ENCODE measurements at places on chromosomes 2 and 18.

GRCh38 chr2:104850361-104851290 lies 3.3 kb upstream of the POU3F3 start:
- no peak for DNase-seq

DNA sequence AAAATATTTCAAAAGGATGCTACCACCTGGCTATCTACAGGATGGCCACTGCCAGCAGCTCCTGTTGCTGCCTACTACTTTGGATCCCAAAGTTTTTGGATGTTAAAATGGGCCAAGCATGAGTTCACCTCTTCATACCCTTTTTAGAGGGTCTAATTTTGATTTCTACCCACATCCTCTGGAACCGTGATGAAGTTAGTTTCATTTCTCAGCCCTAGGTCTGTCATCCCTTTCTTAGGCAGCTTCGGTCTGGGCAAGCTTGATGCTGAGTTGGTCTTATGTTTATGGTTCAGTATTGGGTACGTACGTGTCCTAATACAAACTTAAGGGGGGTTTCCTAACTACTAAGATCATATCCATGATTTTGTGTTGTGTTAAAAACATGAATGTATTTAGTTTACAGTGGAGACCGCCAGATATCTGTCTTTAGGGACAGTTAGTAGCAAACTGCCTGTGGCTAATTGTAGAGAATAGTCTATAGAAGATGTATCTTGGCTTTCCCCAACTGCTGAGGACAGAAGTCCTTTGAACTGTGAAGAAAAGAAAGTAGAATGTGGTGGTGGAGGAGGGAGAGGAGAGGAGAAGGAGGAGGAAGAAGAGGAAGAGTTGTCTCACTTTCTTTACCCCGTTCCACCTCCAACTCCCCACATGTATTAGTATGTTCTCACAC lies 184.9 kb downstream of the UBE2E3 start:
- no peak for DNase-seq

DNA sequence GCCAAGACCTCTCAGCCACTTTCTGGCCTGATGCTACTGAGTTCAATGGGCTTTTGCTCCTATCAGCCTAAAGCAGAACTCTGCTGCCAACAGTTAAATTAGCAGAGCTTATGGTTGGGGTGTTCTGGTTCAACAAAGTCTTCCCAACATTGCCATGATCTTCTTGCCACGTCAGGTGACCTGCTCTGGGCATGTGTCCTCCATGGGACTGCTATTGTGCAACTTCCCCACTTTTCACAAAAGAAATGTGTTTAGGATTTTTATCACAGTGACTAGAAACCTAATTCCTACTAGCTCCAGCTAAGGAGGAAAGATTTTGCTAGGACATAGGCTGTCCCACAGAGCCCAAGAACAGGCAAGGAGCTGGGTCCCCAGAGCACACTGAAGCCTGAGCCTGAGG lies 56.4 kb downstream of the ALK start:
- no peak for DNase-seq

GRCh38 chr18:10057894-10058791 lies 144.3 kb downstream of the VAPA start:
- DNase-seq: no peak

DNA sequence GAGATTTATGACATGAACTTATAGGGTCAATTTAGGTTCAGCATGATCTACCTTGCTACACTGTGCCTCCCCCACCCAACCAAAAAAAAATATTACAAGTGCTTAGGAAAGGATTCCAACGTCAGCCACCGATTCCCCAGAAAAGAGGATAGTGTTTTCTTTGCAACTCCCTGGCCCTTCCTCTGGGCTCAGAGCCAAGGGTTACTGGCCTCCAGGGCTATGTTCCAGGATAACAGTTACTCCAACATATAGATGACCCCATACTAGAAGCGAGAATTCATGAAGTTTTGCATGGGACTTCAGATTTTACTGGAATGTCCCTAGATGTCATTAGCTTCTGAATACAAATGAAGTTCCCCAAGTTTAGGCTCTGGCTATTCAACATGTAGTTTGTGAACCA lies 172.1 kb downstream of the UPP2 start:
- no peak for DNase-seq

GRCh38 chr18:48875942-48876511 lies 74.7 kb downstream of the SMAD7 start:
- DNase-seq: peak; percentile 67

DNA sequence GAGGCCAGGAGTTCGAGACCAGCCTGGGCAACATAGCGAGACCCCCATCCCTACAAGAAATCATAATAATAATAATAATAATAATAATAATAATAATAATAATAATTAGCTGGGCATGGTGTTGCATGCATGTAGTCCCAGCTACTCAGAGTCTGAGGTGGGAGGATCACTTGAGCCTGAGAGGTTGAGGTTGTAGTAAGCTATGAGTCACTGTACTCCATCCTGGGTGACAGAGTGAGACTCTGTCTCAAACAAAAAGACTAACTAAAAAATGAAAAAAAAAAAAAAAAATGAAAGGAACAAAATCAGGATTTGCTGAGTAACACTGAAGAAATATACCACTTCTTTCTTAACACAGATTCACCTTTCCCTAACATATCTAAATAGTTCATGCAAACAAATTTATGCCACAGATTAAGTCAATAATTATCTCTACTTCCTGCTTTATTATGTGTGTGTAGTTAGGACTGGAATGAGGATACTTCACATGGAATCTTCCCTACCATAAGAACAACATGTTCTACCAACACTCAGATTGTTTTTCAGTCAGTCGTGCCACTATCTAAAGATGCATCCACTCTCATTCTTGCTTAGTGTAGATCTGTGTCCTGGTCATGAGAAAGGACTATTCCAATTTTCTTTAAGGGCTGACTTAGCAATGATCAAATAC lies 928.7 kb downstream of the SLC4A3 start:
- no peak for DNase-seq

GRCh38 chr2:173874894-173875237 lies 90.3 kb downstream of the SP3 start:
- no peak for DNase-seq

- DNase-seq: no peak
Measured at GRCh38 chr2:45274250-45274926, 265.1 kb upstream of the SIX2 start.

GRCh38 chr2:85768713-85769112 lies 14.9 kb downstream of the ATOH8 start:
- peak; percentile 38 for DNase-seq

GRCh38 chr2:112916625-112917247 lies 5.8 kb downstream of the IL37 start:
- DNase-seq: no peak

- peak; percentile 21 for DNase-seq
Measured at GRCh38 chr2:67234440-67234839, 162.7 kb upstream of the ETAA1 start.

DNA sequence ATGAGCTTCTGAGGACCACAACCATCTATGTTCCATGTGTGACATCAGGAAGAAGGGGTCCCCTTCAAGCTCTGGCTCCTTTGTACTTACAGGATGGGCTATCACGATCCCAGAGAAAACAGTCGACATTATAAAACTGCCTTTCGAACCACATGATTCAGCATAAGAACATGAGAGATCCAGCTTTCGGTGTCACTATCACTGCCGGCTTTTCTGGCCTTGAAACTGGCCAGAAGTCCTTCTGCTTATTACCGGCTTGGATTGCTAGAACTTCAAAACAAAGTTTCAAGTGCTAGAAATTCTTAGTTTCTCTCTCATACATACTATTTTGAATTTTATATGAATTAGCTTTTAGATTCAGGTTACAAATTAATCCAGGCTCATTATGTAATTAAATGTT lies 138.9 kb downstream of the PID1 start:
- no peak for DNase-seq

GRCh38 chr18:41767960-41768359 lies 187.1 kb upstream of the PIK3C3 start:
- DNase-seq: no peak

DNA sequence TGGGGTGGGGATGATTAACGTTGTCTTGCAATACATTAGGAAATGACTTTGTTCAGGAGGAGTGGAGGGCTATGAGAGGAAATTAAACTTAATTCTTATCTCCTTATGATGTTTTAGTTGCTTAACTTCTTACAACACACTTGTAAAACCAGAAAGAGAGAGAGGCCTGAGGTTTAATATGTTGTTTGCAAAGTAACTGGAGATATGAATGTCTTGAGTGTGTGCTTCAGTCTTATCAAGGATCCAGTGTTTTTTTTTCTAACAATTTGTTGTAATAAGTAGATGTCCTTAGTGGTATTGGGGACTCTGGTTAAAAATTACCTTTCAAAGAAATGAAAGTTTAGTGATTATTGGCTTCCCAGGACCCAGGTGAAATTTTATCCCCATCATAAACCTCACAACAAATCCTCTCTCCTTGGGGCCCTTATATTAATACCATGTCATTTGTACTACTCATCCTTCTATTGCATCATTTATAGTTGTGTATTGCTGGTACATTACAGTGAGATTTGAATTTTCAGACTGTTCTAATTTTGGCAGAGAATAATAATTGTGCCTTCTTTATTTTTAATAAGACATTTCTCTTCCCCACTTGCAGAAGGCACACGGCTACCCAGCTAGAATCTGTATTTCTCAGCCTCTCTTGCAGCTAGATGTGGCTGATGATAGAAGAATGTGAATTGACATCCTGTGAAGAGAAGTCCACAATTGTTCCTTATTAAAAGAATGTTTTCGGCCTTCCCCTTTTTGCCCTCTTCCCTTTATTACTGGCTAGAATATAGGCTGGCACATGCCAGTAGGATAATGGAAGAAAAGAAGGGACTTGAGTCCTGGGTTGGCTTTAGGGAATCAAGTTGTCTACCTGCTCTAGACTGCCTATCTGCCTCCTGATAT lies 91.9 kb upstream of the CXCR4 start:
- DNase-seq: no peak

DNA sequence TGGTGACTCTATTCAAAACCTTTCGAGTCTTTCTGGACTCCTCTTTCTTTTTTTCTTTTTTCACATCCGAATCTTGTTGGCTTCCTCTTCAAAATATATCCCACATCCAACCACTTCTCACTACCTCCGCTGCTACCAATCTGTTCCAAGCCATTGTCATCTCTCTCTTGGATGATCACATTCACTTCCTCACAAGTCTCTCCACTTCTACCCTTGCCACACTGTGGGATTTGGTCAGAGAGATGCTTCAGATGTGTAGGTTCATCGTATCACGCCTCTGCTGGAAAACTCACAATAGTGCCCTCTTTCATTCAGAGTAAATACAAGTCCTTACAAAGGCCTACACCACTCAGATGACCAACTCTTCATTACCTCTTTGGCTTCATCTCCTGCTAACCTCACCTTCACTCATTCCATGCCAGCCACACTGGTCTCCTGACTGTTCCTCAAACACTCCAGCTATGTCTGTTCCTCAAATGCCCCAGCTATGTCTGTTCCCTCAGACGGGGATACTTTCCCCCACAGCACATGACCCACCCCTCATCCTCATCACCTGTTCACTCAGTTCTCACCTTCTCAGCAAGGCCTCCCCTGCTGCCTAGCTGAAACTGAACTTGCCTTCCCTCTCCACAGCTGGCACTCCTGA lies 67.2 kb upstream of the PELI1 start:
- no peak for DNase-seq

GRCh38 chr2:35946478-35946877 lies 409.1 kb upstream of the CRIM1 start:
- DNase-seq: no peak

DNA sequence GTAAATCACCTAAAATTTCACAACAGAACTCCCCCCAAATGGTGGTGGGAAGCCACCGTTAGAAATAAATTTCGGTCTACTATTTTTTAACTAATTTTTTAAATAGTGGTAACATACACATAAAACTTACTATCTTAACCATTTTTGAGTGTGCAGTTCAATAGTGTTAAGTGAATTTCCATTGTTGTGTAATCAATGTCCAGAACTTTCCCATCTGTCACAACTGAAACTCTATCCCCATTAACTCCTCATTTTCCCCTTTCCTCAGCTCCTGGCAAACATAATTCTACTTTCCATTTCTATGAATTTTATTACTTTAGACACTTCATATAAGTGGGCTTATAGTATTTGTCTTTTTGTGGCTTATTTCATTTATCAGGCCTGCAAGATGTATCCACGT lies 34.1 kb upstream of the HNMT start:
- no peak for DNase-seq

DNA sequence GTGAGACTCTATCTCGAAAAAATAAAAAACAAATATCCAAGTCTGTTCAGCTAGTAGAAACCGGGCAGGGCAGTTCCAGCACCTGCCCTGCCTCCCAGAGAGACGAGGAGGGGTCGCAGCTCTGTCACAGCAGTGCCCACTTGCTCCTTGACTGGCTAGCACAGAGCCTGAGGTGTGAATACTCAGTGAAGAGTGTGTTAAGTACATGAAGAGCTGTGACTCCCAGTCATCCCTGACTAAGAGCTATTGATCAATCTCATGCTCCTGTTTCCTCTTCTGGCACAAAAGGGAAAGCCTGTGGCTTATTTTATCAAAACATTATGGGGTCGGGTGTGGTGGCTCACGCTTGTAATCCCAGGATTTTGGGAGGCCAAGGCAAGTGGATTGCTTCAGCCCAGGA lies 83.0 kb upstream of the FZD7 start:
- DNase-seq: no peak

DNA sequence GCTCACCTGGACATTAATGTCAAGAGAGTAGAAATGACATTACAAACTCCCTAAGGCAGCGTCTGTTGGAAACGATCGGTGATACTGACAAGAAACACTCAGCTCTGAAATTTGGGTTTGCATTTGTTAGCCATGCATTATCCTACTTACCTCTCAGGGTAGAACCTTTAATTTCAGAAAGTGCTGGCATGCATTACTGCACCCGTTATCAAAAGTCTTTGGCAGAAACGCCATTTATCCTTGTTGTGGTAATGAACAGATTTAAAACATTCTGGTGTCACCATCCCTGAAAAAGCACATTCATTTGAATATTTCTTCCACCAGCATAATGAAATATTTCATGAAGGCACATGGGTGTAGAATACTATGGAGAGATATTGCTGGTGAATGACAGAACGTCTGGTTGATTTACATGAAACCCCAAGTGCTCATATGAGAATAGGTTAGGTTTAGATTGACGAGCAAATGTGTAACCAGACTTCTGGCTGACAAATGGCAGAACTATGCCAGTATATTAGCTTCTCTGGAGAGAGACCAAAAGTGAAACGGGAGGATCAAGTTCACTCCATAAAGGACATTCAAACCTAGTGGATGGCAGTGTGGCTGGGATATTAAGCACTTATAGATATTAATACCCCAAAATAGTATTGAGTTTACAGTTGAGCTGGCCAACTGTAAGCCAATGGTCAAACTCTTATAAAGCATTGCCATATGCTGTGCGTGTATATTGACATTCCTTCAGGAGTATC lies 53.5 kb upstream of the ITGB6 start:
- DNase-seq: no peak
